Activated naive CD8-positive, alpha-beta T cell treated with anti-CD3 and anti-CD28 coated beads, Interleukin-2, amount 50 U/mL, for 24 hours (primary cell): ENCODE measurements at places on chromosomes 2 and 18.

DNA sequence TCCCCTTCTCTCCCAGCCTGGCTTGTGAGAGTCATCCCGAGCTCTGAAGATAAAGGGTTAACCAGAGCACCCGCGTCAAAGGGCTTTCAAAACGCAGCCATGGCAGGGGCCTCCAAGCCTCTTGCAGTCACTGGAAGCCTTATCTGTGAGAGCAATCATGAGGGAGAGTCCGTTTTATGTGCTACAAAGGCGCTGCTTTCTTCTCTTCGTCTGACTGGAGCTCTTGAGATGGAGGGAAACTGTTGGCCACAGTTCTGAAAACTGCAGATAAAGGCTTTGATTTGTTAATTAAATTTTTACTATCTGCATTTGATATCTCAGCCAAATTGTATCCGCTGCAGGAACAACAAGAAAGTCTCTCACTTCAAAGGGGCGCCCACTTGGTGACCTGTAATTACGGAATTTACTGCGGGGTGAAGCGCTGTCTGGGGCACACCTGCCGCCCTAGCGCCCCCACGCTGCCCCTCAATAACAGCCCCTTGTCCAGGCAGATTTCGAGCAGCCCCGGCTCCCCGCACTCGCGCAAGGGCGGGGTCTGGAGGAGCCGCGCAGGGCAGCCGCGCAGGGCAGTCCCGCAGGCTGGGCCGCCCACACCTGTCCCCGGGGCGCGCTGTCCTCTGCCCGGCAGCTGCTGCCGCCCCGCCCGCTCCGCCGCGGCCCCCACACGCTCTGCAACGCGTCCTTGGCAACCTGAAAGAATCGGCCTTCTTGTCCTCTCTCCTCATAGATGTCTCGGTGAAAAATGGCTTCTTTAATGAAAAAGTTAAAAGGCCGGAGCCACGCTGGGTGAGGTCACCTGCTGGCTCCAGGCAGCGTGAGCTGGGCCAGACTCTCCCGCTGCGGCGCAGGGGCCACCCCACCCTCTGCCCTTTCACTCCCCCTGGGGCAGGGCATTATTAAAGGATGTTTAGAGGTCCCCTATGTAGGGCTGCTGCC lies 217.9 kb downstream of the VAPA start:
- no peak for DNase-seq

GRCh38 chr18:73688851-73689711 lies 458.6 kb downstream of the FBXO15 start:
- DNase-seq = no peak

GRCh38 chr18:70288851-70289328 lies at the start of gene SOCS6:
TSS of gene SOCS6 (plus strand) at chr18:70289045. CDS start at chr18:70324669, 35,624 bp downstream.
- peak; percentile 36 for DNase-seq

GRCh38 chr2:1884933-1885580 lies 140.7 kb upstream of the PXDN start:
- no peak for DNase-seq

- DNase-seq = no peak
Measured at GRCh38 chr18:30682672-30683071, 359.9 kb downstream of the DSC3 start.

GRCh38 chr18:59056706-59057492 lies 82.8 kb upstream of the SEC11C start:
- peak; percentile 58 for DNase-seq

DNA sequence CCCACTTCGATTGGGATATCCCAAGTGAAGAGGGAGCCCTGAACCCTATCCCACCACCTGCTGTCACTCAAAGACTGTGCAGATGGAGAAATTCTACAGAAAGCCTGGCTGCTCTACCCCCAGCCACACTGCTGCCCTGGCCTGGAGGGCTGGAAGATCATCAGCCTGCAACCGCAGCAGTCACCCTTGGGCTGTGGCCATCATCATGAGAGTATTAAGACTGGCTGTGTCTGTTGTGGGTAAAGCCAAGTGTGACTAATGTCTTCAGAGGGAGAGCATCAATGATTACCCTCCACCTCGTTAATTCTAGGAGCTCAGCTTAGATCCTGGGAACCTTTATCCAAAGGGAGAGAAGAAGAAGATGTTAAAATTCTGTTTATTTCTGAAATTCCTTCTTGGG lies 221.5 kb downstream of the TFCP2L1 start:
- DNase-seq = no peak

DNA sequence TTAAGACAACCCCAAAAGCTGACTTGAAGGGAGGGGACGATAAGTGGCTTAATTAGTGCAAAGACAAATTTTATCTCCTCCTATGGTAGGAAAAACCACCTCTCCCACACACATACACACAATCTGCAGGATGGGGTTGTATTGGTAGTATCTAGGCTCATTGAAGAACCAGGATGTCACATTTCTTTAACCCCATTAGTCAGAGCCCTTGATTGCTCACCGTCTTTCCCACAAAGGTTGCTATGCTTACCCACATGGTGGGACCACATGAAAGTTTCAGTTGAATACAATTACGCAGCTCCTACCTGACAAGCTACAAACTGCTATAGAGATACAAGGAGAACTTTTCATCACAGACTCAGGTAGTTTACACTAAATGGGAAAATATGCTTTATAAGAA lies 765.0 kb upstream of the CELF4 start:
- no peak for DNase-seq

DNA sequence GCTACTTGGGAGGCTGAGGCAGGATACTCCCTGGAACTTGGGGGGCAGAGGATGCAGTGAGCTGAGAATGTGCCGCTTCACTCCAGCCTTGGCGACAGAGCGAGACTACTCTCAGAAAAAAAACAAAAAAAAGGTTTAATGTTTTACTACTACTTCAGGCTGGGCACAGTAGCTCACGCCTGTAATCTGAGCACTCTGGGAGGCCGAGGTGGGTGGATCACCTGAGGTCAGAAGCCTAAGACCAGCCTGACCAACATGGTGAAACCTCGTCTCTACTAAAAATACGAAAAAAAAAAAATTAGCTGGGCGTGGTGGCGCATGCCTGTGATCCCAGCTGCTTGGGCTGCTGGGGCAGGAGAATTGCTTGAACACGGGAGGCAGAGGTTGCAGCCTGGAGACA lies 75.7 kb upstream of the ATIC start:
- DNase-seq = no peak

DNA sequence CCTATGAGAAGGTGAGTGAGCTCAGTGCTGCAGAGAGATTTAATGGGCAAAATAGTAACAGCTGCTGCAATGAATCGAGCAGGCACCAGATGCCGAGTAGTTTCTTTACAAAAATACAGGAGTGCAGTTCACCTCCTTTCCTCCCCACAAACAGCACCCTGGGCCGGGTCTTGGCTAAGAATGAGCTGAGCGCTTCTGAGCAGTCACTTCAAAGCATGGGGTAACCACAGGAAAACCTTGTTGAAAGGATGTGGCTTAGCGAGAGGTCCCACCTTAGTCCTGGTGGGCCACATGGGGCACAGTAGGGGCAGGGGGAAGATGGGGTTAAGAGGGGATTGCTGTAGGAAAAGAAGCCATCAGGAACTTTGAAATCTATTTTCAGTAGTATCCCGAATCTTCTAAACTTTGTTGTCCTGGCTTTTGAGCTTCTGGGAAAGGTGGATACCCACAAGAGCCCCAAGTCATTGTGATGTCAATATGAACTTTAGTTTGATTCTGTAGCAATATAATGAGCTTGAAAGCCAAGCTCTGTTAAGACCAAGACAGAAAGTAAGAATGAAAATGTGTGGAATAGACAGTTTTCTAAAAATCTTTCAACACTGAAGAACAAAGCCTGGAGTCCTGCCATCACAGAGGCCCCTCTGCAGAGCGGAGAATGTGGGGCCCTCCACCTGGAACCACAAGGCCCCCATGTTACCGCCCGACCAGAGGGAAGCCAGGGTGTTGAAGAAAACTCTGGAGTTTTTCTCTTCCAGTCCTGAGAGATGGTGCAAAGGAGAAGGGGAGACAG lies 101.0 kb upstream of the ZNF236 start:
- peak; percentile 59 for DNase-seq

- no peak for DNase-seq
Measured at GRCh38 chr2:56169521-56169920, 14.3 kb upstream of the CCDC85A start.

DNA sequence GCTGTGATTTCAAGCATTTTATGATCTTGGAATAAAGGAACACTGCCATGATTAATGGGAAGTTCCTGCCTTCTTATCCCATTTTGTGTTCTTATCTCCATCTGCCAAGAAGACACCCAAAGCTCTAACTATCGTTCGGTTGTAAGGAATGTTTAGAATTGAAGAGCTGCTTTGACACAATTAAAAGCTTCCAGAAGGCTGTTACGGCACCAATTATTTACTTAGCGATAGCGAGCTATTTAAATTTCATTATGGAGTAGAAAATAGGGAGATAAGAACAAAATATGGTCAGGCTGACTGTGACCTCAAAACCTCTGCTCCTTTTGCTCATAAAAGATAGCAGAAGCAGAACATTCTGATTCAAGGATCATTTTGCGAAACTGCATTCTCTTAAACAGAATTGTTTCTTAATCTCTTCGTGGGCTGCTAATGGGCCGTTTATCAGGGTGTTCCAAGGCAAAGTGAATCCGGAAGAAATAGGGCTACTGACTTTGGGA lies 101.6 kb downstream of the SLC4A3 start:
- DNase-seq = no peak

DNA sequence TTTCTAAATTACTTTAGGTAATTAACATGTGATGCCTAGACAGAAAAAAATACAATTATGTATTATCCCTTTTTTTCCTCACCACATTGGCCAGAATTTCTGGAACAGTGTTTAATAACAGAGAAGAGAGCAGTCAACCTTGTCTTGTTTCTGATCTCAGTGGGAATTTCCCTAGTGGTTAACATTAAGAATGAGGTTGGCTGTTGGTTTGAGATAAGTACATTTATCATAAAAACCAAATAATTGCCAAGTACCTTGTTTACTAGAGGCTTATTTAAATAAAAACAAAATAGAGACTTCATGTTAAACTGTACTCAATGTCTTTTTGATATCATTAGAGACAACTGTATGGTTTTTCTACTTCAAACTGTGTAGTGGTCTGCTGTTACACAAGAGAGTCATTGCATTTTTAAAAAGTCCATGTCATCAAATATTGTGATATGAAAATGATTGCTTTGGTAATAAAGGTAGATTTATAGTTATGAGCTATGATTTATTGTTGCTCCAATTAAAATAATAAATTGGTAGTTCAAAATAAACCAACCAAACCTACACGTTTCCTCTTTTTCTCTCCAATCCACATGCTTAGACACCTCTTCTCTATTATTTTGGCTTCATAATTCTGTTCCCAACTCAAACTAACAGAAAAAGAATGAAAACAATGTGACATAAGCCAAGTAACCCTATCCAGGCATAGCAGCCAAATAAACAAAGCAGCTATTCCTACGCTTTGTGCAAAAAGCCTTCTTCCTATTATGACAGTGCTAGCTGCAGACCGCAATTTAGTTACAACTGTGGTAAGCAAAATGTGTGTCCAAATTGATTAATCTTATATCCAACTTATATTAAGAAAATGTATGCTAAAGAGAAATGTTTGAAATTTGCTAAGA lies 20.9 kb upstream of the TANK start:
- no peak for DNase-seq

DNA sequence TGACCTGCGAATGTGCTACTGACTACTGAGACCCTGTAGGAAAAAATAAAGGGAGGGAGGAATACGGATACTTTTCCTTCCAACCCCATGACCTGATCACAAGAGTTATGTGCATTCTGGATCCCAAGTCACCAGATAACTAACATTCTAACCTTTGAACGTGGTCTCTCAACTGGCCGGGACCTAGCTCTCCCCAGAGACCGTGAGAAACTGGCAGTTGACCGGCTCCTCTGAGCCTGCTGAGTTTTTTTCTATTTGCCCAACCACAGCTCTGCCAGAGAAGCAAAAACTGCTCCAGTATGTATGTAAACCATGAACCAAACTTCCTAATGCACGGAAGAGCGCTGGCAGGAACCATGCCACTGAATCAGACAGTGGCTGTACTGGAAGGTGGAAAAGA lies 47.5 kb upstream of the PTMA start:
- no peak for DNase-seq

- no peak for DNase-seq
Measured at GRCh38 chr2:20994130-20994529, 49.7 kb downstream of the APOB start.

- DNase-seq = no peak
Measured at GRCh38 chr2:237734905-237735623, 63.5 kb upstream of the RBM44 start.

DNA sequence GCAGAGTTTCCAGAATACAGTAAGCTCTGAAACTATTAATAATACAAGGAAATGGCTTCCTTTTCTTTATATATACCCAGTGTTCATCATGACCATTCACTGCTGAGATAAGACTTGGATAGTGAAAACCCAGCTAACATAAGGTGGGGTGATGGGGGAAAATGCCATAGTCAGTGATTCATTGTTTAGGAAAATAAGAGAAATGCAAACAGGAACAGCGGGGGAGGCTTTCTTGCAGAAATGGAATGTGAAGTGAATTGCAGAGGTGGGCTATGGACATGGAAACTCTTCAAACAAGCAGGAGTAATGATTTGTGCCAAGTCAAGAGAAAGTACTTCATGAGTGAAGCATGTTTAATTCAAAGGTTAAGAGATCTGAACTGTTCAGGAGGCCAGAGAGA lies 519.4 kb downstream of the TDRD15 start:
- DNase-seq = no peak

- DNase-seq = no peak
Measured at GRCh38 chr2:4862031-4862430, 830.2 kb upstream of the SOX11 start.

- no peak for DNase-seq
Measured at GRCh38 chr2:174327841-174328113, 7.0 kb upstream of the SP9 start.

DNA sequence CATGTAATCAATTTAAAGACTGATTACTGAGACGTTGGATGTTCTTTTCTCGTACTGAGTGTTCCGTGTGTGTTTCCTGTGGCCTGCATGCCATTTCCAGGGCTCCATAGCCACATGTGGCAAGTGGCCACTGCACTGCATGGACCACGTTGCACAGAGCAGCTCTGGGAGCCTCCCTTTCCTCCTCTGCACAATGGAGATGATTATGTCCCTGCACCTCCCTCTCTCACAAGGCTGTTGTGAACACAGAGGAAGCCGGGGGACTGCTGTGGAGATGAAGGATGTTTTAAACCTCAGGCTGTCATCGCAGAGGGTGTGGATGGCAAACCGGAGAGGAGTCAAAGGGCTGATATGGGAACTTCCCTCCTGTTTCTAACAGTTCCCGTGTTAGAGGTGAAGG lies 87.7 kb downstream of the TGOLN2 start:
- DNase-seq = no peak

- no peak for DNase-seq
Measured at GRCh38 chr2:98847853-98848252, 88.2 kb downstream of the CRACDL start.

DNA sequence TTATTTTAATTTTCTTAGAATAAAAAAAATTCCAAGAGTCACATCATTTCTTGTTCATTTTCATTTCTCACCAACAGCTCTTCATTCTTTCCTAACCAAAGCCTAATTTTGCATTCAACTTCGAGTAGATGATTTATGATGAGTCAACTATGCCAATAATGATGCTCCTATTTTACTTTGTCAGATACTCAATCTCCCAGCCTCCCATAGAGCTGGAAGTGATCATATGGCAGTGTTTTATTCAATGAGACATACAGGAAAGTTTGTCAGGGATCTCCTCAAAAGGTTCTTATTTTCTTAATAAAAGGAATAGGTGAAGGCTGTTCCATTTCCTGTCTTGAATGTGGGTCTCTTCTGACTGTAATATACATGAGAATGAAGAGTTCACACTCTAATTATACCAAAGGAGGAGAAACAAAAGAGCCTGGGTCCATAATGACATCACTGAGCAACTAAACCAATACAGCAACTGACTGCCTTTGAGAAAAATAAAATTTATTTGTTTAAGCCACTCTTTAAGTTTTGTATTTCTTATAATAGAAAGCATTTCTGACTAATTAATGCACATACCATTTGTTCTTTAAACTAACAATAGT lies 231.2 kb upstream of the CYP26B1 start:
- DNase-seq = no peak
